ENCODE measurements at places on chromosomes 1 and 21.

- DNase-seq, result no peak
These were observed 637.3 kb downstream of the MATN1 start for GRCh38 chr1:30085811-30086770.

- DNase-seq, result no peak
These were observed 44.3 kb downstream of the NID1 start for GRCh38 chr1:236020359-236021219.

- peak; percentile 56 for DNase-seq
These were observed 100.0 kb upstream of the EDEM3 start for GRCh38 chr1:184854496-184855140.

DNA sequence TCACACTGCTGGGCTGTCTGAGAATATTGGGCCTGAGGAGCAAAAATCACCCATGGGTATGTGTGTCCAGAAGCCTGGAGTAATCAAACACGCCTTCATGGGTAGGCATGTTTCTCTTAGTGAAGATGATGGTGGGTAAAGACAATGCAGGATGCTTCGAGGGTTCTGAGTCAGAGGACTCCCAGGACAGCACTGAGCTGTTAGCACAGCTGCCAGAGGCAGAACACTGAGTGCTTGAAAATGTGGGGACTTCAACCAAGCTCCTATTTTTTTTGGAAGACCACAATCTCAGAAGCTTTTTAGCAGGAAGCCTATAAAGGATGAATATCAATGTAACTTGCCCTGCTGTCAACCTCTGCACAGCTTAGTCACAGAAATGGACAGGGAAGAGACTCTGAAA lies 7.9 kb upstream of the NT5C1A start:
- DNase-seq, result no peak

DNA sequence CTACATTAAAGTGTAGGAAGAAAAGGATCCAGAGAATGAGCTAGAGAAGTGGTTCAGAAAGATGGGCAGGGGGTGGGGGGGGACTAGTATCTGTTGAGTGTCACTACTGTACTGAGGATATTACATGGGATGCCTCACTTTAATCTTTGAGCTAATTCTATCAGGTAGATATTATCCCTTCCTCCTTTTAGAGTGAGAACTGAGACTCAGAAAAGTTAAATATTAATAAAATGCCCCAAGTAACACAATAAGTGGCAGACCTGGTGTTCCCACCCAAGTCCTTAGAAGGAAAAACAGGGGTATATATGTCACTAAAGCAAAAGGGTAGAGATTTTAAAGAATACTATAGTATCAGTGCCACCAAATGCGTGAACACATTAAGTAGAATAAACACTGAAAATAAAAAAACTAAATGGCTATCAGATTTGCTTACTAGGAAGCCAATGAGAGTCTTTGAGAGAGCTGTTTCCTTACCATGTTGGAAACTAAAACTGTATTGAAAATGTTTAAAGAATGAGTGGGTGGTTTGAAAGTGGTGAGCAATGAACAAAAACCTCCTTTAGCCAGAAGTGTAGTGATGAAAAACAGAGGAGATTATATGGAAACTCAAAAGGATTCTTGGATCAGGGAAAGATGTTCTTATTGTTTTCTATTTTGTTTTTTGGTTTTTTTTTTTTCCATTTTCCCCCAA lies 230.8 kb downstream of the BARHL2 start:
- DNase-seq, result no peak

DNA sequence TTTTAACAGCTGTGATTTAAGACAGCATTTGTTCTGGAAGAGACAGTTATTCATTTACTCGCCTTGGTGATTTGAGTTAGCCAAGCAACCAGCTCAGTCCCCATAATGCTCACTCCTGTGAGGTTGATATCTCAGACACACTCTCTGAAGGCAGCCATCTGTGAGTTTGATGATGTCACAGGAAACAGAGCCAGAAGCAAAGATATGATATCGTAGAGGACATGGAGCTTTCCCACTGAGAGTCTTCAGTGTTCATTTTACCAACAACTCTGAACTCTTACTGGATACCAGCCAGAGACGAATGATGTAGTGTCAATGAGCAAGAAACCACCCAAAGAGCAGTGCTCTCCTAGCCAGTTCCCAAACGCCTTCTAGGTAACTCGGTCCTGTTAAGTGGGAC lies 219.4 kb downstream of the SLC35F3 start:
- no peak for DNase-seq

DNA sequence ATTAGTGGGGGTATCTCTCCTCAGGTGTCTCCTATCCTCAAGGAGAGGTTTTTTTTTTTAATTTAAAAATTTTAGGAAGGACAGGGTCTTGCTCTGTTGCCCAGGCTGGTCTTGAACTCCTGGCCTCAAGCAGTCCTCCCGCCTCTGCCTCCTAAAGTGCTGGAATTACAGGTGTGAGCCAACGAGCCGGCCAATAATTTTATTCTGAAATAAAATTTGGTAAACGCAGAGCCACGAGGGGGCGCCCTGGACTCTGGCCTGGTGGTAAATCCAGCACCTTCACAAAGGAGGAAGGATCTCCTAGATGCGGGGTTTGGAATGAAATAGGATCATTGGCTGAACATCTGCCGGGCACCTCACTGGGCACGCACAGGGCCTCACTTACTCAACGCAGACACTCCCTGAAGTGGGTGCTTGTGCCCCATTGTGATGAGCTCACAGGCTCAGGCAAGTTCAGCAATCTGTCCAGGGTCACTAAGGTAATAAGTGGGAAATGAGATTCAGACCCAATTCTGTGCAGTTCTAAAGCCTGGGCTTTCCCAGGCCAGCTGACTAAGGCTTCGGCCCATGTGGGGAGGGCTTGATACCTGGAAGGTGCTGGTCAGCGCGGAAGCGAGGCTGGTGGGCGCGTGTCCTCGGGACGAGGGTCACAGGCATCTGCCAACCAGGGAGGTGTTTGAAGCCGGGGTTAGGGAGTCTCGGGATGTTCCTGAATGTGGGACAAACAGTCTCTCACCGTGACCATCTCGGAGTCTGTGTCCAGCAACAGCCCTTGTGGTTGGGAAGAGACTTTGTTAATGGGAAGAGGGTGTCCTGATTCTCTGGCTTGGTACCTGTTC lies 32.7 kb upstream of the ETV3 start:
- peak; percentile 63 for DNase-seq

DNA sequence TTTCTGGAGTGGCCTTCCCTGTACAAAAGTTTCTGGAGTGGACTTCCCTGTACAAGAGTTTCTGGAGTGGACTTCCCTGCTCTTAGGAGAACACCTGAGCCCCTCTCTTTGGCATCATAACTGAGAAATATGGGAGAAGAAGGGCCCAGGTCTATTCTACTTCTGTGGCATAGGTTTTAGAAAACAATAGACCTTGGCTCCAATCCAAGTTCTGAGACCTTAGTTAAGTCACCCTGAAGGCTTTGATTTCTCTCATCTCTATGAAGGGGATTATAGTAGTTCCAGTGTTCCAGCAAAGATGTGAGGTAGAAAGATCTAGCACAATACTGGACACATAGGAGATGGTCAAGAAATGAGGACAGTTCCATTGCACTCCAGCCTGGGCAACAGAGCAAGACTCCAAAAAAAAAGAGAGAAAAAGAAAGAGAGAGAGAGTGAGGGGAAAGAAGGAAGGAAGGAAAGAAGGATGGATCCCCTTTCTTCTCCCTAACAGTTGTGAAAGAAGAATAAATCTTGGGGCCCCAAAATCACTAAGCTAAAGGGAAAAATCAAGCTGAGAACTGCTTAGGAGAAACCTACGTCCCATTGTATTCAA lies 13.3 kb upstream of the EIF4G3 start:
- DNase-seq, result no peak

GRCh38 chr1:12356004-12356890 lies 126.4 kb downstream of the VPS13D start:
- no peak for DNase-seq

DNA sequence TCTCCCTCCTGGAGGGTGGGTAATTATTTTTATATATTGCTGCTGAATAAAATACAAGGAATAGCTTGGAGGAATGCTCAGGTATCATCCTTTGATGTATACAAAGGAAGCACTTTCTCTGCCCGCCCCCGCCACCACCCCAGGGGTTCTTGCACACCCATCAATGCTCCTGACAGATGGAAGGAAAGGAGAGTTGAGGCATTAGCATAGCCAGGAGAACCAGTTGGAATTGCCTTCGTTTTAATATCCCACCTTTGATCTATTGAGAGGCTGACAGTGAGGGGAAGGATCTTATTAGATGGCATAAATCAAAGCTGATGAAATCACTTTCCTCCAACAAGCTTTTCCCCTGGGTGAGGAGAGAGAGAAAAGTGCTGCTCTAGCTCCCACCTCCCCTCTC lies 71.1 kb downstream of the LGR6 start:
- no peak for DNase-seq

DNA sequence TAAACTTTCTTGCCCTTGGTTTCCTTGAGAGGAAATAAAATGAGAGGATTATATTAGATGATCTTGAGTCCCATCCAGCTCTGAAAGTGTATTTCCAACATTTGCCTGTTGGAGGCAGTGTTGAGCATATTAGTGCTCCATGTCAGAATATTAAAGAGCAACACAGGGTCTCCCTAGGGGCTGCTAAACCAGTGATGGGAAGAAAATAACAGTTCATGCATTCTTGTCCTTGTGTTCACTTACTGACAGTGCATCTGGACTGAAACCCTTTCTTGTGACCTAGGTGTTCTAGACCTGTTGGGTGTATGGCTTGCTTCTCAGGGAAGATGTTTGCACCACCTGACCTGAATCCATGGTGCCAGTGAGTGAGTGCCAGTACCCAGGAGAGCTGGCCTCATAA lies 124.7 kb upstream of the KIAA0040 start:
- DNase-seq, result peak; percentile 20

- DNase-seq, result no peak
These were observed 100.2 kb downstream of the OMA1 start for GRCh38 chr1:58446368-58446767.

GRCh38 chr1:210234329-210234757 lies 1.7 kb downstream of the SERTAD4 start:
- DNase-seq, result no peak

GRCh38 chr1:27316860-27317259 lies 5.1 kb upstream of the TMEM222 start:
- DNase-seq, result no peak

DNA sequence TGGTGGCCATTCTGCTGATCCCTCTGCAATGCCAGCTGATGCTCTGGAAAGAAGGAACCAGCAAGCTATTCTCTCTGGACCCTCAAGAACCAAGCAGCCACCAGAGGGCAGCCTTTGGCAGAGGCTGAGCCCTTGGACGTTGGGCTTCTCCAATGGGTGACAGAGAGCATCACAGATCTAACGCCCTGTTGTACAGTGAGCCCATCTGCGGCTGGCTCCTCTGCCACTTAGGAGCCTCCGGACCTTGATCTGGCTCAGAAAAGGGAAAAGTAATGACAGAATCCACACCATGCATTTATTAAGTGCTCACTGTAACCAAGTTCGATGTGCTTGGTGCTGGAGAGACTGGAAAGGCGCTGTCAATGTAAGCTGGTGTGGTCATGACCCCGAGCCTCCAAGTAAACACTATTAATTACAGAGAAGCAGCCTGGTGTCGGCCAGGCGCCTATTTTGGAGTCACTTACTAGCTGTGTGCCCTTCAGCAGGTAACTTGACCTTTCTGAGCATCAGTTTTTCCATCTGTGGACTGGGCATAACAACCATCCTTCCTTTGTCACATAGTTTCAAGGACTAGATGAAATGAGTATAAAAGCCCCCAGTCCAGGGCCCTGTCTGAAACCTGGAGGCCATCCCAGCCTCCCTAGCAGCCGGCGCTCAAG lies 34.9 kb downstream of the ECE1 start:
- DNase-seq, result peak; percentile 80

- no peak for DNase-seq
These were observed 281.1 kb upstream of the DUSP10 start for GRCh38 chr1:222023025-222023424.

- DNase-seq, result no peak
These were observed 9.2 kb downstream of the ADCY10 start for GRCh38 chr1:167904652-167905130.

DNA sequence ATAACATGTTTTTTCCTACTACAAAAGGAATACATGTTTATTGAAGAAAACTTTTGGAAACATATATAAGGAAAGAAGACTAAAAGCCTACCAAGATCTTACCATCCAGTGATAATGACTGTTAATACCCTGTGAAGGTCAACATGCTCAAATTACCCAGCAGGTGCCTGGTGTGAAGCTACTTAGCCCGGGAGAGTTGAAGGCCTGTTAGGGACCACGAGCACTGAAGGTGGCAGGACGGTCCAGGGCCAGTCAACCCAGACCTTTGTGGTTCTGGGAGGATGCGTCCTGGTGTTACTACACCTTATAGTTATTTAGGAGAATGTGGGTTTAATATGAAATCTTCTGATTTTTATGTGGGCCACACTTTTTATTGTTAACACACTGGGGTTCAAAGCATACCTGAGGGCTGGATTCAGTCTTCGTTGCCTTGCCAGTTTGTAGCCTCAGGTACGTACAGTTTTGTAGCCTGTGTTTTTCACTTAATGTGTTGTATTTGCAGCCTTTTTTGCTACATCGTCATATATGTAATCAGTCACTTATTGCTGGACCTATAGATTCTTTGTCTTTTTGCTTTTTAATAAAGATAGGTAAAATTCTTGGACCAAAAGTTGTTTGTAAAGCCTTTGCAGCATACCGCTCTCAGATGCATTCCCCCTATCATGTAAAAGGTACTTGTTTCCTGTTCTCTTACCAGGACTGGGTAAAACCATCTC lies 9.8 kb downstream of the ITSN1 start:
- DNase-seq, result no peak

Measured in hematopoietic multipotent progenitor cell (in vitro differentiated cells).